ENCODE measurements at places on chromosomes 7 and 10.

- no peaks in the 10 kb centered on the region for H3K4me1 ChIP-seq
- no peak overlapping the region for H3K27ac ChIP-seq
- H3K36me3 ChIP-seq, result no peaks in the 10 kb centered on the region
- H3K4me3 ChIP-seq, result no peak overlapping the region
- H3K27me3 ChIP-seq, result peaks cover 4% of the 10 kb centered on the region
Observed at GRCh38 chr10:89789188-89789877, 87.9 kb downstream of the KIF20B start.

GRCh38 chr7:51367614-51367968 lies 51.0 kb upstream of the COBL start:
- H3K27me3 ChIP-seq, result peaks cover 1% of the 10 kb centered on the region
- no peak overlapping the region for H3K27ac ChIP-seq
- no peak for DNase-seq
- H3K4me3 ChIP-seq, result no peak overlapping the region
- H3K36me3 ChIP-seq, result no peaks in the 10 kb centered on the region
- peaks cover 2% of the 10 kb centered on the region for H3K4me1 ChIP-seq

DNA sequence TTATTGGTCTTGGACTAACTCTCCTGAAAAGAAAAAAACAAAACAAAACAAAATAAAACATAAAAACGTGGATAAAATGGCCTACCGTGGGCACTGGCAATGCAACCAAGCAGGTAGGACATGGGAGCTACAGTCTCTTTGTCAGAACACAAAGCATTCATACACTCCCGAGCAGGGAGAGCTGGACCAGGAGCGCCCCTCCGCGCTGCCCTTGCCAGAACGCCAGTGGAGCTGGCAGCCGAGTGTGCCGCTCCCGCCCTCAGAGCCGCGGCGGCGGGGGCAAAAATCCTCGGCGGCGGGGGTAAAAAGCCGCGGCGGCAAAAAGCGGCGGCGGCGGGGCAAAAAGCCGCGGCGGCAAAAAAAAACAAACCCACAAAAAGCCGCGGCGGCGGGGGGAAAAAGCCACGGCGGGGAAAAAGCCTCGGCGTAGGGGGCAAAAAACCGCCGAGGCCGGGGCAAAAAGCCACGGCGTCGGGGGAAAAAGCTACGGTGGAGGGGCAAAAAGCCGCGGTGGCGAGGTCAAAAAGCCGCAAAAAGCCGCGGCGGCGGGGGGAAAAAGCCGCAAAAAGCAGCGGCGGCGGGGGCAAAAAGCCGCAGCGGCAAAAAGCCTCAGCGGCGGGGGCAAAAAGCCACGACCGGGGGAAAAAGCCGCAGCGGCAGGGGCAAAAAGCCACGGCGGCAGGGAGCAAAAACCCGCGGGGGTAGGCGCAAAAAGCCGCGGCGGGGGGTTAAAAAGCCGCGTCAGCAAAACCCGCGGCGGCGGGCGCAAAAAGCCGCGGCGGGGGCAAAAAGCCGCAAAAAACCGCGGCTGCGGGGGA lies 418.1 kb downstream of the ZNF716 start:
- H3K27ac ChIP-seq, result no peak overlapping the region
- peak overlapping the region; percentile 29 for H3K4me3 ChIP-seq
- H3K4me1 ChIP-seq, result no peaks in the 10 kb centered on the region
- H3K36me3 ChIP-seq, result no peaks in the 10 kb centered on the region

DNA sequence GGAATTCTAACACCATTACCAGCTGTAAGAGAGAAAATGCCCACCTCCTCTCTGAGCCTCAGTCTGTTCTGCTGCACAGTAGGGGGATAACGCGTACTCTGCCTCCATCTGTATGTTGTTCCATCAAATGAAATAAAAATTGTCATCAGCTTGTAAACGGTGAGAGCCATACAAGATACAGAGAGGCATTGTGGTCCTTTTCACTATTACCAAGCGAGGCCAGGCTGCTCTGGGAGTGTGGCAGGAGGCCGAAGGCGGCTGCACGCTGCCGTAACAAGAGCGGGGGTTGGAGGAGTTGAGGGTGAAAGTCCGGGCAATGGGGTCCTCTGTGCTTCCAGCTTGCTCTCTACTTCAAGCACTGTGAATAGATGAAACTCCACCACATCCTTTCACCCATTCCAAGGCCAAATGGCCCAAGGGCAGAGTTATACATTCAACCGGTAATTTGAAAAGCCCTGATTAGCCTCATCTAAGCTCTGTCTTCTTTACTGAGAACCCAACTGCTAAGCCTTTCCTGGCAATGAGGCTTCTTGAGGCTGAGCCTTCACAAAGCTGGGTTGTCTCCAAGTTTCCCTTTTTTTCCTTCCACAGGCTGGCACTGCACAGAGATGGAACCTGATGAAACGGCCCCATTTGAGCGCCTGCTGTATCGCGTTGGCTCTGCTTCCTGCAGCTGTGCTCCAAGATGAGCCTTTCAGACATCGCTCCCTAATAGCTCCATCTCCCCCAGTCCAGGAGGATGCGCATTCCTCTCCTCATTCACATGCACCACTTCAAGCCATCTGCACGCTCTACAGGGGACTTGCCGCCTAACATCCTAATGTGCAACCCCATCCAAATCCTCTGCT lies 47.2 kb downstream of the PYROXD2 start:
- no peak for DNase-seq
- no peak overlapping the region for H3K27ac ChIP-seq
- H3K27me3 ChIP-seq, result peaks cover 12% of the 10 kb centered on the region
- H3K36me3 ChIP-seq, result no peaks in the 10 kb centered on the region
- no peaks in the 10 kb centered on the region for H3K4me1 ChIP-seq

DNA sequence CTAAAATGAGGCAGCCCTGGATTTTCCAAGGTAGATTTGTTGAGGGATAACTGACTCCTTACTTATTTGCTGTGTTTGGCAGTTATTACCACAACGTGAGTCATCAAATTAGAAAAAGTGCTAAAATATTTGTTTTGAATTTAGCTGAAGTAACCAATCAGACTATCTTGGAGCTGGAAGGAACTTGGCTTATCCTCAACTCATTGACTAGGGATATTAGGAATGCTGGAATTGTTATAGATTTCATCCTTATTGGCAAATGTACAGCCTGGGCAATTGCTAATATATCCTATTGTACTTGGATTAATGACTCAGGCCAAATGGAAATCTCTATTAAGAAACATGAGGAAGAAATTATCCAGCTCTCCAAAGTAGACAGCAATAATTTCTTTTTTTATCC lies 1189.0 kb upstream of the LRRN3 start:
- no peak overlapping the region for H3K27ac ChIP-seq
- H3K4me3 ChIP-seq, result no peak overlapping the region
- H3K36me3 ChIP-seq, result no peaks in the 10 kb centered on the region
- no peak for DNase-seq
- no peaks in the 10 kb centered on the region for H3K27me3 ChIP-seq
- H3K4me1 ChIP-seq, result no peaks in the 10 kb centered on the region

- H3K27ac ChIP-seq, result no peak overlapping the region
- H3K4me3 ChIP-seq, result no peak overlapping the region
- no peaks in the 10 kb centered on the region for H3K36me3 ChIP-seq
- peaks cover 2% of the 10 kb centered on the region for H3K27me3 ChIP-seq
- DNase-seq, result no peak
Observed at GRCh38 chr7:50836646-50837045, 54.0 kb upstream of the GRB10 start.

DNA sequence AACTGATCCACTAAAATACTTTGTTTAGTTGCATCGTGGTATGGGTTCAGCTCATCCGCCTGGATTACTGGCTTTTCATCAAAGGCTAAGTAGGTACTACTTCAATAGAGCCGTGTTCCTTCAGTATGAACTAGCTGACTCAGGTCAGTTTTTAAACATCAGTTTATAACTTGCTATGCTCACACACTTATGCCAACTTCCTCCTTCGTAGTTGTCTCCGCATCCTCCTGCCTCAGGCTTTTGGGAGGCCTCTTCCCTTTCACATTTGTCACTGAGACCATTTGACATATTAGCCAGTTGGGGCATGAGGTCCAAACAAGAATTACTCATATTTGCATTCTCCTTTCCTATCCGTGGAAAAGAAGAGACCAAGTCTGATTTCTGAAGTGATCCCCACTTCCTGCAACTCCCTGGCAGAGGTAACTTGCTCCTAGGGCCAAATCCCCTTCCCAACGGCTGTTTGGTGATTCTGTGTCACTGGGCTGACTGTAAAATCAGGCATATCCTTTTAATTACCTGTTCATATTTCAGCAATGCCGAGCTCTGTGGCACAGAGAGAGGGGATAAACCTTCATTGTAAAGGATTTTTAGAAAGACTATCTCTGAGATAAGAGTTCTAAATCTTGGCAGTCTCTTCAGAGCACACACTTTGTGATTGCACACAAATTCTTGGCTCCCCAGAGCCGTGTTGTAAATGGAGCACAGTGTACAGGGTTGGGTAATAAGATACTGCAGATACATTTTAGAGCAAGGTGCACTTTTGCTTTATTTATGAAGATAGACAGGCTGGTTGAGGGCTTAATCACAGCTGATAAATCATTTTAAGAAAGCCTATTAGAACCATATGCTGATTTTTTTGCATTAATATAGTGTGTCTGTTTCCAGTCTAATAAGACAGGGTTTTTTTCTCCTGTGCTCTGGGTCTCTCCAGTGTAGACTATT lies 108.0 kb downstream of the CREB5 start:
- no peaks in the 10 kb centered on the region for H3K36me3 ChIP-seq
- no peak for DNase-seq
- no peak overlapping the region for H3K4me3 ChIP-seq
